Left lung (tissue), 14 donors: ENCODE measurements at places on chromosomes 6 and 20. TPM values are rescaled to one million over a fixed set of nuclear protein-coding genes. Genes with fewer than 3 reads are reported as not detected.

- no peak for DNase-seq
These were observed 137.7 kb upstream of the ARMC2 start for GRCh38 chr6:108710551-108710950.

GRCh38 chr6:33254591-33254990, 17.1 kb downstream of the VPS52 start:
- no peak for DNase-seq

DNA sequence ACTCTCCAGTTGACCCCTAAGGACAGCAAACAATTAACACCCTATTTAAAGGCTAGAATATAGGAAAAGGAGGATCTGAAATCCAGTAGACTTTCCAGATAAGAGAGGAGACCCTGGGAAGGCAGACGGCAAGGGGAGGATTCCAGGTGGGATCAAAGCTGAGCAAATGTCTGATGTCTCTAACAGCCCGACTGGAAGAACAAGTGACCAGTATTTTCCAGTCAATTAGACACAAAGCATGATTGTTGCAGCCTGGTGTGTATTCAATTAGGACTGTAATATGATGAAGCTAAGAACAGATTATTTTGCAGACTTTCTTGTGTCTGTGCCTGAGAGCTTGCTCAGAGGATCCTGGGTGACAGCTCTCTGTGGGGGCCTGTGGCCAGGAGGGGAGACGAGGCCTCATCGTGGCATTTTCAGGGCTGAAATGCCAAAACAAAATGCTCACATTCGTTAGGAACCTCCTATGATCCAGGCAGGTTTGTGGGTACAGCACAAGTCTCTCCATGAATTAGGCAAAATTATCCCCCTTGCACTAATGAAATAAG, 471.8 kb upstream of the AGPAT4 start:
- no peak for DNase-seq

- no peak for DNase-seq
These were observed 320.5 kb downstream of the DHX35 start for GRCh38 chr20:39282619-39283092.

- DNase-seq, result no peak
These were observed 14.8 kb downstream of the CST7 start for GRCh38 chr20:24963672-24964505.

DNA sequence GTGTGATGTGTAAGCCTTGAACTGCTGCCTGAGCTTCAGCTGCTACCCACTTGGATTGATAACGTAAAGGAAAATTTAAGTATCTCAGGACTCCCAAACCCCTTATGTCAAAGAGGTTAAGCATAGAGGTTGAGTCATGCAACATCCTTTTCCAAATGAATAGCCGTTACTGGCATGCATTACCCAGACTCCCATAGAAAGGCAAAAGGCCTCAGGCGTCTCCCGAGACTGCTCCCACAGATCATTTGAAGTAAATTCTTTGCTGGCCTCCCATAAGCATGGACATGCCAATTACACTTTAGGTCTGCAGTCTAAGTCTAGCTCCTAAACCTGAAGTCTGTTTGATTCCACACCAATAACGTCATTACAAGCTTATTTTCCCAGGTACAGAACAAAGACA, 14.7 kb downstream of the IPCEF1 start:
- DNase-seq, result no peak

DNA sequence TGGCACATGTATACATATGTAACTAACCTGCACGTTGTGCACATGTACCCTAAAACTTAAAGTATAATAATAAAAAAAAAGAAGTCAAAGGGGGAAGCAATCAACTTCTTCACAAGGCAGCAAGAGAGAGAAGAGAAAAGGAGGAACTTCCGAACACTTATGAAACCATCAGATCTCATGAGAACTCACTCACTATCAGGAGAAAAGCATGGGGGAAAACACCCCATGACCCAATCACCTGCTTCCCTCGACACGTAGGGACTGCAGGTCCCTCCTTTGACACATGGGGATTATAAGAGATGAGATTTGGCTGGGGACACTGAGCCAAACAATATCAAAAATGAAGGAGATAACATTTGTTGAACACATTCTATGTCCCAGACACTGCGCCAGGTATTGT, 94.8 kb upstream of the PHACTR1 start:
- no peak for DNase-seq

- no peak for DNase-seq
These were observed 906 bp downstream of the ABCF1 start for GRCh38 chr6:30572148-30572547.

- DNase-seq, result no peak
These were observed 5.8 kb upstream of the TFAP2A start for GRCh38 chr6:10420546-10421157.

DNA sequence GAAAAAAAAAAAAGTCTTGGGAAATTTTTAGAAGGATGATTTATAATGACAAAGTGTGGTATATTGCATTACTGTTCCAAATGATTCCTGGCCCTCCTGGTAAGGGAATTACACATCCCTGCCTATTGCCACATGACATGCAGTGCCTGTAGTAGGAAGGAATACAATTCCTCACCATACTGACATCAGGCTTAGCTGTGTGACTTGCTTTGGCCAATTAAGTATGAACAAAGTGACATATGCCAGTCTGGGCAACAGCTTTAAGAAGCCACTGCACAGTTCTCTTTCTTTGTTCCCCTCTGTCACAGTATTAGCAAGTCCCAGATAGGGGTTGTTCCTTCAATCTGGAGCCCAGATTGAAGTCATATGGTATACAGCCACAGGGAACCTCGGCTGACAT, 100.5 kb downstream of the KIF13A start:
- no peak for DNase-seq

DNA sequence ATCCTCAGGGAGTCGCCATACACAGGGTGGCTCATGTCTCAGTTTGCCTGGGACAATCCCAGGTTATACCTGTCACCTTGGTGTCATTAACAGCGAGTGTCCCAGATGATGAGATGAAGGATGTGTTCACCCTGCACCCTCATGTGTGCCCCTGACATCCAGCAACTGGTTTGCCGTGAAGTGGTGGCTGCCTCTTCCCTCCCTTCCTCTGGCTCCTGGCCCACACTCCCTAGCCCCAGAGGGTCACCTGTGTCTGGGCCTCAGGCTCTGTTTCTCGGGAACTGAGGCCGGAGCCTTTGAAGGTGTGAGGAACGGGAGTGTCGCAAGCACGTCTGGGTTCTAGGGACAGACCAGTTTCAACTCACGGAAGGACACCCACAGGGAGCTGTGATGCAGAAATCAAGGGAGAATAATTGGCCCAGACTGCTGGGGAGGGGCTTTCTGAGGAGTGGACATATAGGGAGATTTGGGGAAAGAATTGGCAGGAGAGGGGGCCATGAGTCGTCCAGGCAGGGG, 35.8 kb upstream of the PHACTR3 start:
- no peak for DNase-seq

DNA sequence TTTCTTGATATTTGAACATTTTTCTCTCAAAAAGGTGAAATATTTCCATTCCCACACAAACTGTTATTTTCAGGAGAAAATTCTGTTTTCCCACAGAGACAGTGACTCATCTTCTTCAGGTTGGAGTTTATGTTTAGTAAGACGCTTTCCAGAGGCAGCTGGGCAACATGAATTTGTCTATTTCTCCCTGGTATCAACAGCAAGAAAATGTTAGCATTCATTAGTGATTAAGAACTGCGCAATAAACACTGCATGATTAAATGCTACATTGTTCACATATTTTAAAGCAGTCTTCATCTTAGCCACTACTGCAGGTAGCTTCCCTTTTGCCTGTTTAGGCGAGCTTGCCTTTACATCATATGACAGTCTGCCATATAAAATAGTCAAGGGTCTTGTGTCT, 295.7 kb downstream of the C6orf118 start:
- no peak for DNase-seq

- no peak for DNase-seq
These were observed 25.9 kb upstream of the PTCHD4 start for GRCh38 chr6:48136856-48137255.

GRCh38 chr6:84172574-84172973, 54.9 kb downstream of the CEP162 start:
- no peak for DNase-seq

GRCh38 chr20:39738651-39739050, 776.5 kb downstream of the DHX35 start:
- DNase-seq, result no peak

- DNase-seq, result no peak
These were observed 343.2 kb upstream of the RNF24 start for GRCh38 chr20:4358552-4358951.

GRCh38 chr6:131367206-131367873, 205.7 kb upstream of the ARG1 start:
- no peak for DNase-seq

DNA sequence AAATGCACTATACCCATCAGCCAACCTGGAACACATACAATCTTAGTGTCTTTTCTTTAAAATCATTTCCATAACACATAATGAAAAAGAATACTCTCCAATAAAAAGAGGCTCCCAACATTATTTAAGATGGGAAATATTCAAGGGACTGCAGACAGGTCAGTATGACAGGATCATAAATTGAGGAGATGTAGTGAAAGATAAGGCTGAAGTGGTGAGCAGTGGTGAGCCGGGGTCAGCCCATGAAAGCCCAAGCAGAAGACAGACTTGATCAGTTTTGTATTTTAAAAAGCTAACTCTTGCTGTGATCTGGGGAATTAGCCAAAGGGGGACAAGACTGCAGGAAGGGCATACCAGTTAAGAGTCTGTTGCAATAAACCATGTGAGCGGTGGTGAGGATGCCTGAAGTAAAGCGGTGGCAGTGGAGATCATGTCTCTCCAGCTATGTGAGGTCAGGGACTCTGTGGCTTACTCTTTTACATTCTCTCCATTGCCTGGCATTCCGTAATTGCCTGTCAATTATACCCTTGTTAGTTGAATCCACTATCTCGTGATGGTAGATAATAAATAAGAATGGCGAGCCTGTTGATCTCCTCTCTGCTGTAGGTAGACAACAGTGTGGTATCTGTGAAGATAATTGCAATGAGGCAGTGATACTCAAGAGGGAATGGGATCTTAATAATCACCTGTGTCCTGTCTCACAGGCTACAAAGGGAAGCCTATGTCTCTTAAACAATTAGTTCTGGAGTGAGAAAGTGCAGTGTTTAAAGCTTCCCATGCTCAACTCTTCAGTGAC, 97.4 kb downstream of the FILIP1 start:
- DNase-seq, result no peak

DNA sequence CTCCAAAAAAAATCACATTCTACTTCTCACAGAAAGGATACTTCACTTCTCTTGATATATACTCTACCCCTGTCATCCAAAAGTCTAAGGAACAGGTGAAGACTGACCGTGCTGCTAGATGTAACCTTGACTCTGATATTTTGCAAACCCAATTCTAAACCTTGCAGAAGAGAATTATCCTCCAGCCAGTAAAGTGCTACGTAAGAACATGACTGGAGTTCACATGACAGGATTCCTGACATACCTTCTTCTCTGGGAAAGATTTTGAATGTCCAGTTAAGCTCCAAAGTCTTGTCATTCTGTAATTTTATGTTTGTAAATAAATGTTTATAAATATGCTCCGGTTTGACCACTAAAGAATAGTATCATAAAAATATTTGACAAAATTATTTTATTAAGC, 35.8 kb downstream of the BTBD9 start:
- DNase-seq, result no peak

DNA sequence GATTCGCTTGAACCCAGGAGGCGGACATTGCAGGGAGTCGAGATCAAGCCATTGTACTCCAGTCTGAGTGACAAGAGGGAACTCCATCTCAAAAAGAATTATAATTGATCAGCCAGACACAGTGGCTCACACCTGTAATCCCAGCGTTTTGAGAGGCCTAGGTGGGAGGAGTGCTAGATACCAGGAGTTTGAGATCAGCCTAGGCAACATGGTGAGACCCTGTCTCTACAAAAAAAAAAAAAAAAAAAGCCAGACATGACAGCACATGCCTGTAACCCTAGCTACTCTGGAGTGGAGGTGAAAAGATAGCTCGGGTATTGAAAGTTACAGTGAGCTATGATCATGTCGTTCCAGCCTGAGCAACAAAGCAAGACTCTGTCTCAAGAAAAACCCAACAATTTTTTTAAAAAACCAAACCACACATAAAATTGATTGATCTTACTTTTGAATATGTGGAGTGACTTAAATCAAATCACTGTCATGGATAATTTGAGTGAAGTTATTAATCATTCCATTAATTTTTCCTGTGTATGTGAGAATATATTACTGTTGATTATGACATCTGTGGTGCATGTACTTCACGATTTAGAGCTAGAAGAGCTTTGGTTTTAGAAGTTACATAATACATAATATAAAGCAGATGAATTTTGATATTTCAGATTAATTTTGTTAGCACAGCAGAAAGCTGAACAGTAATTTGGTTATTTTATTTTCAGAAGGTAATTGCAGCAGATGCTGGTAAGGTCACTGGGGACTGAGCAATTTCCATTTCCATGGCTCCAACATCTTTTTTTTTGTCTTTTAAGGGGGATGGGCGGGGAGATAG, 34.4 kb downstream of the NCOA7 start:
- no peak for DNase-seq

DNA sequence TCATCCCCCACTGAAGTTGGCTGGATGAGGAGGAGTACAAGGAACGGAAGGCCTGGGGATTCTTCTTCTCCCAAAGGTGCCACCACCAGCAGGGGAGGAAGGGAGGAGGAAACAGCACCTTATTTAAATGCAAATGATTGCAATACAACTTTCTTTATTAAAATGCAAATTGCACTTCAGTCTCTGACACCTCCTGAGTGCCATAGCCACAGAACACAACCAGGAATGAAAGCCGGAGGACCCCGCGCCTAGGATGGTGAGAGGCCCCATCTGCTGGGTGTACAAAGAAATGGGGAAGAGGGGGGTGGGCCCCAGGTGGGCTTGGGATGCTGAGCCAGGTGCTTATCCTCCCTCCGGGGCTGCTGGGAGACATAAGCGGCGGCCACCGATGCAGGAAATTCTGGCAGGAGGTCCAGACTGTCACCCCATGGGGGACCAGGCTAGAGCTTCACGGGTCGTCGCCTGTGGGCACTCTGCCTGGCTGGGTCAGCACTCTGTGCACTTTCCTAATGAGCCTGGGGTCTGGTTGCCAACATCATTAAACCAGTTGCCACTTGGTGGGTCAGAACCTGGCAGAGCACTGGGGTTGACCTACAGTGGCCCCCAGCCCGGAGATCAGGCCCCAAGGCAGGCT, 154.2 kb upstream of the MLN start:
- no peak for DNase-seq

DNA sequence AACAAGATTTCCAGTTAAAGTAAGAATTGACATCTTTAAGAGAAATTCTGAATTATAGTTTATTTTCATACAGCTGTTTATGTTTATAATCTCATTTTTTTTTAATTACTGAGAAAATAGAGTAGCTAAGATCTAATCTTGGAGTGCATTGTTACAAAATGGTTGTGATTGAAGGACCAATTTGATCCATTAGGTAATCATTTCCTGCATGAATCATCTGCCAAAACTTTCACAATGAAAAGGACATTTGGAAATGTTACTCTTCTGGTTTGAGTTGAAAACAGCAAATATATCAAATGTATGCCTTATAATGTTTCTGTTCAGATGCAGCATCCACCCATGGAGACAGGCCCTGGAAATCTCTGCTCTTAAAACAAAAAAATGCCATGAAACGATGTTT, 19.0 kb downstream of the TUBB2A start:
- no peak for DNase-seq

The KCNS1 gene
- 0.99 TPM for total RNA-seq

The TRIM31 gene
- total RNA-seq, result 0.39 TPM

The PSORS1C1 gene
- 3.5 TPM for total RNA-seq

The ZBTB12 gene
- 6.5 TPM for total RNA-seq

The TFB1M gene
- total RNA-seq, result 20.6 TPM

The HSPA1L gene
- 1.2 TPM for total RNA-seq

The TRIM40 gene
- total RNA-seq, result not detected

The BMP5 gene
- total RNA-seq, result 12.7 TPM

The INSM1 gene
- total RNA-seq, result not detected

The RIPOR2 gene
- 18.7 TPM for total RNA-seq

The SGK2 gene
- 0.39 TPM for total RNA-seq
